Bone marrow (tissue), 2 donors: ENCODE measurements at places on chromosomes 1 and 21.

DNA sequence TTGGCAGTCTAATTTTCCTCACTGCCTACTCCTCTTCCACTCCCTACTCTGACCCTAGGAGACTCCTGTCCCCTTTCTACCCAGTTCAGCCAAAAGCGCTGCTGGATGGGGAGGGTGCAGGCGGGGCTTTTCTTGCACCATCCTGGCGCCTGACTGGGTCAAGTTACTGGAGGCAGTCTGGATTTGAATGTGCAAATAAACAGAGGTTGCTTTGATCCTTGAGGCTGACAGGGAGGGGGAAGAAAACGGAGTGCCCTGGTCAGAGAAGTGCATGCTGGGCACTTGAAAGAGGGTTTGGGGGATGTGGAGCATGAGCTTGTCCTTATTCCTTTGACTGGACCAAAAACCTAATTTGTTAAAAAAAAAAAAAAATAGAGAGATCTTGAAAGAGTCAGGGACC, 76.8 kb upstream of the SOX13 start:
- no peak for DNase-seq

GRCh38 chr1:234882898-234883297, 245.7 kb downstream of the TOMM20 start:
- no peak for DNase-seq

- no peak for DNase-seq
Observed at GRCh38 chr1:219548386-219548785, 64.5 kb downstream of the ZC3H11B start.

DNA sequence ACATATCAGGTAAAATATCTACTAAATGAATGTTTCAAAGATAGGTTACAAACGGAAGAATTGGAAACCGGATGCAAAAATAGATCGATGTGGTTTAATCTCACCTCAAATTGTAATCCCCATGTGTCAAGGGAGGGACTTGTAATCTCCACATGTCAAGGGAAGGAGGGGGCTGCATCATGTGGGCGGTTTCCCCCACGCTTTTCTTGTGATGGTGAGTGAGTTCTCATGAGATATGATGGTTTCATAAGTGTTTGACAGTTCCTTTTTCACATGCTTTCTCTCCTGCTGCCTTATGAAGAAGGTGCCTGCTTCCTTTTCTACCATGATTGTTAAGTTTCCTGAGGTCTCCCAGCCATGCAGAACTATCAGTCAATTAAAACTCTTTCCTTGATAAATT, 408.7 kb upstream of the TMPRSS15 start:
- no peak for DNase-seq

DNA sequence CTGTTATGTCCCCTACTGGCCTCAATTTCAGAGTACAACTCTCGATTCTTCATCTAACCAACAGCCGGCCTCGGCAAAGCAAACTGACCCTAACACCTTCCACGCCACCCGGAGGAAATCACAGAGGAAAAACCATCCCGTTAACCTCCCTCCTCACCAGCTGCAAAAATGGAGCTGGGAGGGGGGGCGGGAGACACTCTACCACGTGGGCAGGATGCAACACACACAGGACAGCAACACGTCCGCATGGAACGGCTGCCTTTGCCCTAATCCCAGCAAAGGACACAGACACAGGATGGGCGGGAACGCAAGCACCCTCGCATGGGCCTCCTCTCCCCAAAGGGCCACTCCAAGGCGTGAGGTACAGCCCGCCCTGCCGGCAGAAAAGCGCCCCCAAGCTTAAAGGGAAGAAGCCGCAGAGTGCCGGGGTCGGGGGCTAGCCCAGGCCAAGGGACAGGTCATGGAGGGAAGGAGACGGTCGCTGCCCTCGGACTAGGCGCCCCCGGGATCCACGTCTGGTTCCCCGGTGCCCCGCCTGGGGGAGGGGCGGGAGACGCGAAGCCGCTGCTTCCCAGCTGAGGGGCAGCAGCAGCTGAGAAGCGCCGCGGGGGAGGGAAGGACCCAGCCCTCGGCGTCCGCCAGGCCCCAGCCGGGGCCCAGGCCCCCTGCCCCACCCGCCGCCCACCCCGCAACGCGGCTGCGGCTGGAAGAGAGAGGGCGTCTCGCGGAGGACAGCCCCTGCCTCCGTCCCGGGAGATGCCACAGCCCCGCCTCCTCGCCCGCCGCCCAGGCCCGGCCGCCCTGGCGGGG, 590 bp downstream of the FOXJ3 start:
- no peak for DNase-seq

DNA sequence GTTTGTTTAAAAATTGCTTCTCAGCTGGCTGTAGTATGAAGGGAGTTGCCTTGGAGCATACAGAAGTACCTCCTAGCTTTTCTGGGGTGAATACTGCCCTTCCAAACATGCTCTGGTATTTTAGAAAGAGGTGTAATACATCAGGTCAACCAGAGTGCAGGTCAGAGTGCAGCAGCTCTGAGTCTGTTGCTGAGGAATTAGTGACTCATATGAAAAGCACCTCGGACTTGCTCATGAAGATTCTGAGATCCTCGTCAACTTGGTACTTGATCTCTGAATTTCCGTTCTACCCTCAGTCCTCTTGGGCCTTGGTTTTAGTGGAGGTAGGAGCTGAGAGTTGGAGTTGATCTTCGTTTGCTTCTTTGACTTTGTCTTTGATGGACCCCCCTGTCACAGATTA, 67.3 kb downstream of the NOS1AP start:
- no peak for DNase-seq

- no peak for DNase-seq
Observed at GRCh38 chr1:179017383-179018326, 8.0 kb upstream of the FAM20B start.

GRCh38 chr21:41799763-41800162, 32.9 kb upstream of the RIPK4 start:
- no peak for DNase-seq

DNA sequence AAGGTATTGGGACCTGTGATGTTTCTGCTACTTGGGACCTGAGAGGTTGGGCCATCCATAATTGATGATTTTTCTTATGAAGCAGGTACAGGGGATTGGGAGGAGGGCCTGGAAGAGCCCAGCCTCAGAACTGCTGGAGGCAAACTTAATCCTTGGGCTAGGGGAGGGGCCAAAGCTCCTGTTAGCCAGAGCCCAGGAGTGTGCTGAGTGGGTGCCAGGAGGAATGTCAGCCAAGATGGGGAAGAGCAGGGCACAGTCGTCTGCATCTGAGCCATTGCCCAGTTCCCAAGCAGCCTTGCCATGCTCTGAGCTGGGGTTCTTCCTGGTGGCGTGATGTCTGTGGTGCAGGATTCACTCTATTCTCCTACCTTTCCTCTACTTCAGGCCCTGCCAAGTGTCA, 5.8 kb downstream of the MAPKAPK2 start:
- no peak for DNase-seq

GRCh38 chr1:6251681-6252373, 7.8 kb downstream of the HES3 start:
- DNase-seq, result no peak

DNA sequence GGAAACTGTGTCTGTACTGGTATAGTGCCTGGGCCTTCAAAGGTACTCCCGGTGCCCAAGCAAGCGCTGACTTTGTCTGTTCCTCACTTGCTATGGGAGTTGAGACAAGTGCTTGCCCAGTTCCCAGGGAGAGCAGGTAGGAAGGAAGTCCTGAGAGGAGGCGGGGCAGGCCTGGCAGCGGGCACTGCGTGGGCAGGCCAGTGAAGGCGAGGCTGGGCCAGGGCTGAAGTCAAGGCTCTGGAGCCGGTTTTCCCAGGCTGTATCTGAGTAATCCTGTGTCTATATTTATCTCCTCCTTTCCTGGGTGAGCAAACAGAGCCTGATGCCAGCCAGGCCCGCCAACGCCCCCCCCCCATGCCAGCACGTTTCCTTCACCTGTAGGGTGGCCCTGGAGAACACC, 15.9 kb upstream of the EDN2 start:
- no peak for DNase-seq

- DNase-seq, result no peak
Observed at GRCh38 chr21:40186045-40186444, 318.8 kb downstream of the PCP4 start.

DNA sequence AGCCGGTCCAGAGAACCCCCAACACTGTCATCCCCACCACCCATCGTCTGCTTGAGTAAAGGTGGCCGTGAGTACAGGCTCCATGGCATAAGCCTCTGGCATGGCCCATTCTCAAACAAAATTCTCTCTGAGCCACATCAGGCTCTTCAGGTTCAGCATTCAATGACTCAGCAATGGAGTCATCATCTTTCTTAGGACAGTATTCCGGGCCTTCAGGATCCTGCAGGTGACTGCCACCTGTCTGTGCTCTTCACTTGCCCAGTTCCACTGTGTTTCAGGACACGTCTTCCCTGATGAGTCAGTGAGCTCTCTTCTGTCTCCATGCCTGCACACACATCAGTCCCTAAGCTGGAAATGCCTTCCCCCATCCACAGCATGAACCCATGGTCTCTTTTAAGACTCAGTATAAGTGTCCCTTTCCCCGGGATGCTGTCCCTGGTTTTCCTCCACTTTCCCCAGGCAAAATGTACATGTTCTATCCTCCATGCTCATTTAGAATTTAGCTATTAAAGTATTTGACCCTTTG, 81.1 kb upstream of the FGGY start:
- no peak for DNase-seq

DNA sequence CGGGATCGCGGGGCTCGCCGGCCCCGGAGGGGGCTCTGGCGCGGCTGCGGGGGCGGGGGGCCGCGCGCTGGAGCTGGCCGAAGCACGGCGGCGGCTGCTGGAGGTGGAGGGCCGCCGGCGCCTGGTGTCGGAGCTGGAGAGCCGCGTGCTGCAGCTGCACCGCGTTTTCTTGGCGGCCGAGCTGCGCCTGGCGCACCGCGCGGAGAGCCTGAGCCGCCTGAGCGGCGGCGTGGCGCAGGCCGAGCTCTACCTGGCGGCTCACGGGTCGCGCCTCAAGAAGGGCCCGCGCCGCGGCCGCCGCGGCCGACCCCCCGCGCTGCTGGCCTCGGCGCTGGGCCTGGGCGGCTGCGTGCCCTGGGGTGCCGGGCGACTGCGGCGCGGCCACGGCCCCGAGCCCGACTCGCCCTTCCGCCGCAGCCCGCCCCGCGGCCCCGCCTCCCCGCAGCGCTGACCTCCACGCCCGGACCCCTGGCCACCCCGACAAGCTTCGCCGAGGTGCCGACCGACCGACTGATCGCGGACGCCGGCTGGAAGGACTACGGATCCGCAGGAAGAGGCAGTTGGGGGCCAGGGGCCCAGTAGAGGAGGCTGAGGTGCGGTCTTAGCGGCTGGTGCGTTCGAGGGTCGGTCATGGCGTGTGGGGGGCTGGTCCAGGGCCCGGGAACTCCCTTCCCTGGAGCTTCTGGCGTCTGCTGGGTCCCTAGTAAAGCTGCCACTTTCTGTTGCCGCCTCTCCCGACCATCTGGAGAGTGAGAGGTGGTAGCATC, 711 bp downstream of the TRNP1 start:
- no peak for DNase-seq

GRCh38 chr1:41838266-41838665, 80.5 kb downstream of the HIVEP3 start:
- no peak for DNase-seq

DNA sequence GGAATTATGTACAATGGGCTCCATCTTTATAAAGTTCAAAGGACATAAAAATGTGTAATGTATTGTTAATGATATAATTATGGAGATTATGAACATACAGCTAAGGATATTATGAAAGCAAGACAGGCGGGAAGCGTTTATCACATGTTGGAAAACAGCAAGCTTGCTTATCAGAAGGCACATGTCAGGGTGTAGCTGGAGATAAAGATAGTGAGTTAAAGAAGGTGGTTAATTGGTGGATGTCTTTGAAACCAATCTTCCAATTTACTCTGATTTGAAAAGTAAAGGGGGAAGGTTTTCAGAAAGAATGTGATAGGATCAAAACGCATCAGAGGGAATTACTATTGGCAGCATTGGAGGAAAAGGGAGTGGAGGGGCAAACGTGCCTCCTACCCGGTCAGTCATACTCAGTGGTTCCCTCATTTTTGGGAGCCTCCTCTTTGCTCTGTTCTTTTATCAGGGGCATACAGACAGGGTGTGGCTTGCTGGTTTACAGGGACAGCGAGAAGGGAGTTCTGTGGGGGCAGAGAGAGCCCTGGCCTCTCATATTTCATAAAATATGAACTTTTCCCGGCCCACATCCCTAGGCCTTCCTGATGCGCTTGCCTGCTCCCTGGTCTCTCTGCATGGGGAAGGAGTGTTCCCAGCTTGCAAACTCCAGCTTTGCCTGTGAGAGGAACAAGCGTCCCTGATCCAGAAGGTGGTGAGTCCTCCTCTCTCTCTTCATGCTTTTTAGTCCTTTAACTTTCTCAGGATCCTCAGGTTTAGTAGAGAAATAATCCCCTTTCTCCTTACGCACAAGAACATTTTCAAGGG, 8.0 kb upstream of the SVBP start:
- no peak for DNase-seq

GRCh38 chr1:182164273-182164672, 102.8 kb upstream of the ZNF648 start:
- no peak for DNase-seq

GRCh38 chr1:89763649-89763986, 57.2 kb upstream of the LRRC8D start:
- no peak for DNase-seq

DNA sequence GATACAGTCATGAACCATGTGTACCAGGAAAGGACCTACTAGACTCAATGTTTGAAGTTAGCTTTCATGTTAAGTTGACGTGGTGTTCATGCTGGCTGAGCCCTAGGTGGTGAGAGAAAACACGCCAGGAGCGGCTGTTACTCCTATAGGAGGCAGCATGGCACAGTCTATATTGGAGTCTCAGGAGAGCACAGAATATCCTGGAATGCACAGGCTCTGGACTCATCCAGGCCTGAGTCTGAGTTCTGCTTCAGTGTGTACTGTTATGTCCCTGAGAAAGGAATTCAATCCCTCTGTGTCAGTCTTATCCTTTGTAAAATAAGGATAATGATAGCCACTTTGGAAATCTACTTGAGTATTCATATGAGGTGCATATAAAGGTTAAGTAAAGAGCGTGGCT, 41.2 kb downstream of the DPT start:
- no peak for DNase-seq

GRCh38 chr1:37741662-37742061, 23.3 kb downstream of the EPHA10 start:
- DNase-seq, result no peak

DNA sequence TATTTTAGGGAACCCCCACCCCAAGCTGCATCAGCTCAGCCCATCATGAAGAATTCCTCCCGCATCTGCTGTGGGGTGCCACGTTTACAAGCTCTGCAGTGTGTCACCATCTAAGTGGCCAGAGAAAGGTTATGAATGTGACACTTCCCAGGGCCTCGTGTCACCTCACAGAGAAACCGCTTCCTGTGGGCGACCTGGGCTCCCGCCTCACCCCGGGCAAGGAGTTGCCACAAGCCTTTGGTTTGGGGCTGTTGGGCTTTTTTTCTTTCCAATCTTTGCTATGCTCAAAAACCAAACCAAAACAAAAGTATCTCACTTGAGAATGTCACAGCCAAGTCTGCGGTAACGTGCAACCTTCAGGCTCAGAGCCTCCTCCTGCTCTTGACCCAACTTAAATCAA, 82.1 kb upstream of the ARHGEF16 start:
- DNase-seq, result no peak

- no peak for DNase-seq
Observed at GRCh38 chr1:156914440-156914856, 6.0 kb upstream of the LRRC71 start.
